Activated naive CD4-positive, alpha-beta T cell treated with anti-CD3 and anti-CD28 coated beads, Interleukin-2, amount 10 ng/mL, durations not matched to agents 5 hours and 36 hours (primary cell): ENCODE measurements at places on chromosomes 6 and 20. TPM values are rescaled to one million over a fixed set of nuclear protein-coding genes. Genes with fewer than 3 reads are reported as not detected.

CFB gene
- total RNA-seq: not detected

RHAG gene
- total RNA-seq: not detected

SLC22A16 gene
- not detected for total RNA-seq

SSTR4 gene
- not detected for total RNA-seq

CALHM4 gene
- total RNA-seq: not detected

CDYL gene
- 22.6 TPM for total RNA-seq

PDYN gene
- total RNA-seq: not detected

MAS1 gene
- total RNA-seq: not detected

GNAS-AS1 gene
- 0.89 TPM for total RNA-seq

SLC22A7 gene
- not detected for total RNA-seq

SLC17A1 gene
- not detected for total RNA-seq

ASXL1 gene
- total RNA-seq: 113 TPM

PNPLA1 gene
- not detected for total RNA-seq

KHDRBS2 gene
- not detected for total RNA-seq

CRISP3 gene
- total RNA-seq: not detected

C20orf204 gene
- total RNA-seq: 3.6 TPM

SEMG2 gene
- total RNA-seq: not detected

ATXN1 gene
- total RNA-seq: 43.4 TPM

BACH2 gene
- 57.1 TPM for total RNA-seq

UBD gene
- total RNA-seq: 0.68 TPM

C4B gene
- total RNA-seq: 3.5 TPM

PRRT1 gene
- 0.35 TPM for total RNA-seq

RIPOR3 gene
- not detected for total RNA-seq

PDE10A gene
- not detected for total RNA-seq

PROKR2 gene
- total RNA-seq: not detected

RIN2 gene
- total RNA-seq: not detected

DACT2 gene
- total RNA-seq: not detected

MEP1A gene
- not detected for total RNA-seq

FAM217A gene
- not detected for total RNA-seq

LY6G6C gene
- total RNA-seq: not detected

OR12D3 gene
- total RNA-seq: not detected

FOXA2 gene
- total RNA-seq: not detected

KHDC1 gene
- 2.8 TPM for total RNA-seq

TREM2 gene
- total RNA-seq: not detected

NFKBIE gene
- total RNA-seq: 11.8 TPM

XKR7 gene
- total RNA-seq: 0.03 TPM

RIMS4 gene
- not detected for total RNA-seq

BPIFB4 gene
- total RNA-seq: not detected

ABHD16B gene
- total RNA-seq: not detected

BMP5 gene
- not detected for total RNA-seq

DDX43 gene
- total RNA-seq: 0.46 TPM

SUMO4 gene
- total RNA-seq: 8.5 TPM

NFS1 gene
- total RNA-seq: 24.7 TPM

SRMS gene
- not detected for total RNA-seq

SIGLEC1 gene
- not detected for total RNA-seq

SIRPD gene
- 0.13 TPM for total RNA-seq
